ENCODE measurements at places on chromosomes 3 and 15. TPM values are rescaled to one million over a fixed set of nuclear protein-coding genes. Genes with fewer than 3 reads are reported as not detected.
A peak's percentile ranks its signal among the peaks of the same experiment; 100 is the strongest.

GRCh38 chr3:183500319-183500718, 55.2 kb downstream of the KLHL6 start:
- DNase-seq: no peak

GRCh38 chr3:131898346-131898745, 136.5 kb downstream of the CPNE4 start:
- no peak for DNase-seq

DNA sequence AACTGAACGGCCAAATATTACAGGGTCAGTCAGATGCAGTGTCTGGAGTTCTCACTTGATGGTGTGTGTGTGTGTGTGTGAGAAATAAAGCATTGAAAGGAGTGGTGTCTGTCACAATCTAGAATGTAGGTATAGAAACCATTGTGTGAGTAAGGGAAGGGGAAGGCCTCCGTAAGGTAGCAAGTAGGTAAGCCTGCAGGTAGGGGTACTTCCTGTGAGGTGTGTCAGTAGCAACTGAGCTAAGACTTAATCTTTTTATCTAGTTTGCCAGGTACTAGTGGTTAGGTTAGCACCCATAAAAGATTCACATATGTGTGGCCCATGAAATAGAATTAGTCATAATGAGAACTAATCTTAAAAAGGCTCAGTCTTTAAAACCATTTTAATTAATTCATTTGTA, 1517.8 kb downstream of the SI start:
- DNase-seq: no peak

- DNase-seq: peak; percentile 10
Observed at GRCh38 chr3:183443395-183444385, 15.3 kb upstream of the MCF2L2 start.

DNA sequence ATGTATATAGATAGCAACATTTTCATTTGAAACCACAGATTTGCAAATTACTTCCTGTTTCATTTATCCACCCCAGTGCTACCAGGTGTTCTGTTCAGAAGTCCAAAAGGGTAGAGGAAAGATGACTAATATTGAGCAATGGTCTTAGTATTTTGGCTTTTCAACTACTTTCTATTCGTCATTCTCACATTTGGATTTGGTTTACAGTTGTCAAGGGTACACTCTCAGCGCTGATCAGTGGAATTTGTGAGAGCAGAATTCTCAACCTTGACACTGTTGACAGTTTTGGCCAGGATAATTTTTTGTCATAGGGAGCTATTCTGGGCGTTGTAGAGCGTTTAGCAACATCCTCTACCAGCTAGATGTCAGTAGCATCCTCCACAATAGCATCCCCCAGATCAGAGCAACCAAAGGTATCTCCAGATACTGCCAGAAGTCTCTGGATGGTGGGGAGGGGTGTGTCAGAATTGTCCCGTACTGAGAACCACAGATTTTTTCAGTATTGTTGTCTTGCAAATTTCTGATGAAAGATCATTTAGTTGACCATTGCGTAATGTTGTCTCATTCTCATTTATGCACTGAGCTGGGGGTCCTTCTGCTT, 4.2 kb downstream of the HMCES start:
- DNase-seq: no peak

GRCh38 chr15:100429116-100429728, 87.4 kb upstream of the ADAMTS17 start:
- no peak for DNase-seq

- no peak for DNase-seq
Observed at GRCh38 chr3:40660554-40660953, 135.8 kb downstream of the ZNF621 start.

GRCh38 chr15:81117581-81117980, 16.5 kb upstream of the CFAP161 start:
- no peak for DNase-seq

DNA sequence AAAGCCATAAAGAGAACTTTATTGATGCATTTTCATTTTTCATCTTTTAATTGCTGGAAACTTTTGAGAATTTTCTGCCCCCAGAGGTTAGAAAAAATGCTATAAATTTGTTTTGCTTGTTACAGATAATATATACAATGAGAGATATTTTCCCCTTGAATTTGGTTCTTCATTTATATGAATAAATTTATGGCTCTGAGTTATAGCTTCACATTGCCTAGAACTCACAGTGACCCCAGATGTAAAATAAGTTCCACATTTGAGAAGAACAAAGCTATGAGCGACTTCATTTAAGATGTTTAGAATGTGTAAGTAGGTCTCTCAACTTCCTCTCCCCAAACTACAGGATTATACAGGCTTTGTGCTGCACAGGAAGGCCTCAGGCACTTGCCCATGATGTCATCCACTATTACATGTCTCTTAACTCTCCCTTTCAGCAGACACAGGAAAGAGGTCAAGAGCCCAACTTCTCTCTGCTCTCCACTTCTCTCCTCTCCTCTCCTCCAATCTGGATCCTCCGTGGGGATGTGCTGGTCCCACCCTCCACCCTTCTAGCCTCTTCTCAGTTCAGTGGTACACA, 92.8 kb downstream of the DUT start:
- no peak for DNase-seq

DNA sequence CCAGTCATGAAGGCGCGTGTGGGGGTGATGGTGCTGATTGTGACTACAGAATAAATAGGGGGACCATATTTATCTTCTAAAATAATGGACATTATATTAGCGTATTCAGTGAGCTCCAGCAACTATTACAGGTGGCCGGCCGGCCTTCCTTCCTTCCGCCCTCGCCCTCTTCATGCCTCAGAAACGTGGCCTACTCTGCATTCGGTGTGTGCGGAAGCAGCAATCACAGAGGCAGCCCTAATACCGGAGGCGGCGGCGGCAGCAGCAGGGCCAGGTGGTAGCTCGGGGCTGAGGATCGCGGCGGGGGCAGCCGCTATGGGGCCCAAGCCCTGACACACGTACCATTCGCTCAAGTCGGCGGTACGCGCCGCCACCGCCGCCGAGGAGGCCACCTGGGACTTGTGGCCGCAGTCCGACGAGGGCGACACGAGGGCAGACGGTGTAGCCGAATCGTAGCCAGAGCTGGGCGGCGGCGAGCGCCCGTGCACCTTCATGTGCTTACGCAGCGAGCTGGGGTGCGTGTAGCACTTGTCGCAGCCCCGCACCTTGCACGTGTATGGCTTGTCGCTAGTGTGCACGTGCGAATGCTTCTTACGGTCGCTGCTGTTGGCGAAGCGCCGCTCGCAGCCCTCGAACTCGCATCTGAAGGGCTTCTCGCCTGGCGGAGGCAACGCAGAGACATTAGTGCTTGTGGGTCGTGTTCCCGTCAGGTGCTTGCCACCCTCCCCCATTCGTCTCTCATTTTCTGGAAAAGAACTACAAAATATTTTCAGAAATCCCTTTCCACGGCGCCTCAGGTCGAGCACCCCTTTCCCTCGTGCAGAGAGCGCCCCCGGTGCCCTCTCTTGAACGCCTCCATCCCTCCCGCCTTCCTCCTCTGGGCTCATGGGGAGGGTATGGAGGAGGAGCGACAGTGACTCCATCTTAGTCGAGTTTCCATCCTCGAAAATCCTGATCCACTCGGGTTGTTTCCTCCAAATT, 15.5 kb downstream of the ZIC4 start:
- peak; percentile 82 for DNase-seq

DNA sequence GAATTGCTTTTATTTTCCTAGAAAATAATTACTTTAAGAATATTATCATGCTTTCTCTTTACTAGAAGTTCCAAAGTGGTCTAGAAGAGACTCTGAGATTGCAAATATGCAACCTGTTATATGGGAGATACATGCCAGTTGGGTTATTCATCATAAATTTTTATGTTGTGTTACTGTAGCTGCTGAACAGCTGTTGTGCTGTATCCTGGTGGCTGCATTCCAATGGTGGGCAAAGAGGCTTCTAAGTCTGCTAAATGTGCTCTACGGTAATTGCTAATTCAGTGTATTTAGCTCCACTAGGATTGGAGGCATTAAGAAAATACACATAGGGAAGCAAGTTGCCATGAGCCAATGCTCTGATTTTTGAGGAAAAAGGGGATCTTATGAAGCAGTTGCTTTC, 409.0 kb downstream of the TUSC7 start:
- DNase-seq: no peak

DNA sequence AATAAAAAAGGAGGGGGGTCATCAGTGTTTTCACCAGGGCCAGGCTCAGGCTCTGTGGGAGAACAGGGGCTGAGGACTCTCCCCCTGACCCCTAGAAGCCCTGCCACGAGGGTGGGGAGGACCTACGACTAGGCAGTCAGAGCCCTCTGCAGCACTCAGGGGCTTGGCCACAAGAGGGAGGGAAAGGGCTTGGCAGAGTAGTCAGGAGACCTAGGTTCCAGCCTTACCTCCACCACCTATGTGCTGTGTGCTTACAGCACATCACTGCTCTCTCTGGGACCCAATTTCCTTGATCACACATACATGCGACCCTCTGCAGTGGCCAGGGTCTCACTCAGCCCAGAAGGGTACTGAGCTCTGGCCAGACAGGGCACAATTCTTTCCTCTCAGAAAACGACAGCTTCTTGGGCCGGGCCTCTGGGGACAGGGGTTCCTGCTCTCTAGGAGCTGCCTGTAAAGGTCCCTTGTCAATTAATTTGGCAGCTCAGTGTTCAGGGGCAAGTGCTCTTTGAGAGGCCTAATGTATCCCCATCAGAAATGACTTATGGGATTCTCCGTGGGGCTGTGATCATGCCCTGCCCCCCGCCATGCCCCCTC, 16.4 kb upstream of the SKIC8 start:
- DNase-seq: no peak

DNA sequence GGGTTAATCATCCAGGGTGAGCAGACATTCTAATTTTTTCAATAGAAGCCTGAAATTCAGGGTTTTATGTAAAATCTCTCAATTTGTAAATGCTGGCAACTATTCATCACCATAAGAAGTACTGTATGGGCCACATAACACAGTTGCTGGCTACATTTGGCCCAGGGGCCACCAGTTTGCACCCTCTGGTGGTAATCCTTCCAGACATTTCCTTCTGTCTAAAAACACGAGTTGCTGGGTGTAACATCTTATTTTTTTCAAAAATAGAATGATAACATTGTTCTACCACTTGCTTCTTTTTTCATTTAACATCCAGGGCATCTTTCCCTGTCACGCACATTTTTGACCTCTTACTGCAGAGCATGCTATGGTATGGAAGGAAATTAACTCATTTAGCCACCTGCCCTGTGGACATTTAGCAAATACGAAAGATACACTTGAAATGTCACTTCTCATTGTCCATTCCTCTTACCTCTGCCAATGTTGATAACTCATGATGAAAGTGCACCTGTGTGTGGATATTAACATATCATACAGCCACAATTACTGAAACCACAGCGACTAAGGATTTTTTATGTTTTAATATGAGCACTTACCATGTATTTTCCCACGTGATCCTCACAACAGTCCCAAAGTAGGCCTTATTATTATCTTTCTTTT, 117.5 kb upstream of the ARHGEF3 start:
- no peak for DNase-seq

DNA sequence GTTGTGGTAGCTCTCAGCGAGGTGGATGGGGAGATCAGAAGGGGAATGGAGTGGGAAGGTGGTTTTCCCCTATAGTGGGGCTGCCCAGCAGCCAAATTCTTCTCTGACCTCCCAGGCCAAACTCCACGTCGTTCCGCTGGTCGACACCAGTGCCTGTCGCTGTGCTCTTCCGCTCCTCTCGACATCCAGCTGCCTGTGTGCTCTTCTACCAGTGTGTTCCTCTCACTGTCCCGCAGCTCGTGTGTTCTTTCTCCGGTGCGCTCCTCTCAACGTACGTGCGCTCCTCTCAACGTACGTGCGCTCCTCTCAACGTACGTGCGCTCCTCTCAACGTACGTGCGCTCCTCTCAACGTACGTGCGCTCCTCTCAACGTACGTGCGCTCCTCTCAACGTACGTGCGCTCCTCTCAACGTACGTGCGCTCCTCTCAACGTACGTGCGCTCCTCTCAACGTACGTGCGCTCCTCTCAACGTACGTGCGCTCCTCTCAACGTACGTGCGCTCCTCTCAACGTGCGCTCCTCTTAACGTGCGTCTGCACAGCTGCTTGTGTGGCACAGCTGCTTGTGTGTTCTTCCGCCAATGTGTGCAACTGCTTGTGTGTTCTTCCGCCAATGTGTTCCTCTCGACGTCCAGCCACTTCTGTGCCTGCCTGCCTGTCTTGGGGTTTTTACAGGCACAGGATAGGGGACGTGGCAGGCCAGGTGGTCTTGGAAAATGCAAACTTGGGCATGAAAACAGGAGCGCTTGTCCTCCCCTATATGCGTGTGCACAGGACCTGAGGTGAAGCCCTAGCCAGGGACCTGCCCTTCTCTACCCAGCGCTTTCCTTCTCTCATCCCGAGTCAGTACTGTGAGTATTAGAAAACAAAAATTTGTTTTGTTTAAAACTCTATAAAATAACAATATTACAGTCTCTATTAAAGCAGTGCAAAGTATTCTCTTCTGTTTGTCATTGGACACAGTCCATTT, 991.1 kb downstream of the GBE1 start:
- DNase-seq: no peak

- peak; percentile 63 for DNase-seq
Observed at GRCh38 chr15:63973212-63974009, 72.9 kb downstream of the DAPK2 start.

DNA sequence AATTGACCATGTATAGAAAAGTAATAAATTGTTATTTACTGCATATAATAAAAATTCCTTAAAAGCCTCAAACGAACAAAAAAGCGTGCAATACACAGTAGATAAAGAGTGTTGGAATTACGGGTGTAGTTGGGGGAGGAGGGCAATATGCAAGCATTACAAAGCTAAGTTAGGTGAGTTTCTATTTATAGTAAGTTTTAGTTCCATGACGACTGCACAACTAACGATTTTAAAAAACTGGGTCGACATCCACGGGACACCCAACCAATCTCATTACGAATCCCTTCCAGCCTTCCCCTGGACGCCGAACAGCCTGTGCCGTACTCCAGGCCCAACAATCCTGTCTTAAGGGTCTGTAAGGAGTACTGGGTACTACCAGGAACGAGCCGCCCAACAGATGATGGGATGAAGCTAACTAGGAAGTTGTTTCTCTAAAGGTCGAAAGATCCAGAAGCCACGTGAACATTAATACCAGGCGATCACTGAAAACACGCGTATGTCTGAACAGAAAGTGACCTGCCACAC, 677 bp downstream of the POLQ start:
- DNase-seq: no peak

GRCh38 chr15:31263751-31264558, 62.7 kb upstream of the KLF13 start:
- DNase-seq: peak; percentile 84

Gene CCR1
- total RNA-seq: not detected

Gene OR5AC2
- total RNA-seq: not detected

Gene CLDN11
- 13.8 TPM for total RNA-seq

Gene FEZF2
- total RNA-seq: not detected

Gene GRM7
- total RNA-seq: not detected

Gene GOLGA8S
- 0.44 TPM for total RNA-seq

Gene CHRD
- total RNA-seq: 2.7 TPM

Gene NR1I2
- total RNA-seq: not detected

Gene KY
- total RNA-seq: not detected
